ENCODE measurements at places on chromosomes 3 and 15.

- no peak for DNase-seq
These were observed 16.3 kb downstream of the BHLHE40 start for GRCh38 chr3:4995500-4996053.

GRCh38 chr3:52636673-52637072, 49.0 kb downstream of the PBRM1 start:
- no peak for DNase-seq

- DNase-seq, result peak; percentile 51
These were observed 22.1 kb upstream of the POLG start for GRCh38 chr15:89356634-89357298.

- no peak for DNase-seq
These were observed 35.9 kb downstream of the NTRK3 start for GRCh38 chr15:88220443-88221335.
